ENCODE measurements at places on chromosomes 1 and 21.

DNA sequence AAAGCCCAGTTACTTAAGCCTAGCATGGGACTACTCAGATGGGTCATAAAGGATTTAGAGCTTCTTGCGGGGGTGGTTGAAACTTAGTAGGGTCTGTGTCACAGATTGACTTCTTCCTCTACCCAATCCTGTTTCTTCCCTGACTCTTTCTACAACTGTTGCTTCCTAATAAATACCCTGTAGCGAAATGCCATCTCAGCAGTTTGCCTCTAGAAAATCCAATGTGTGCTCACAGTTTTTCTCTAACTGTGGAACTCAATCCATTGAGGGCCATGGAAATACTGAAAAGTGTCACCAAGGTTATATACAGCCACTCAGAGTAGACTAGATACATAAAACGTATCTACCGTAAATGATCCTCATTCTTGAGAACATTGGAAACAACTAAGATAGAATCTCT is 217.7 kb downstream of the COL24A1 start:
- DNase-seq = no peak

DNA sequence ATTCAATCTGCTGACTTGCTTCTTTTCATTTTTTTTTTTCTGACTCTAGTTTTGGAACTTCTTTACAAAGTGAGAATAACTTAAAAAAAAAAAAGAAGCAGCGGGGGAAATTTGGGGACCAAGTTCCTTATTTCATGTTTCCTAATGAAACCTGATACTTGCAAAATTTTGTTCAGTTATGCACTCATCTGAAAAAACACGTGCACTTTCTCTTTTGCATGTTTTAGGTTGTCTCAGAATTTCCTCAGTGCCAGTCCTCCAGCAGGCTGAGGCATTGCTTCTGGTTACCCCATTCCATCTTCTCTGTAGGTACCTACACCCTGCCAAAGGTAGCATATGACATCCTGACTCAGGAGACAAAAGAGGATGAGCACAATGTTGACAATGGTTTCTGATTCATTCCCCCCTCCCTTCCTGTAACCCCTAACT is 299.7 kb downstream of the GRIK1 start:
- DNase-seq = no peak

DNA sequence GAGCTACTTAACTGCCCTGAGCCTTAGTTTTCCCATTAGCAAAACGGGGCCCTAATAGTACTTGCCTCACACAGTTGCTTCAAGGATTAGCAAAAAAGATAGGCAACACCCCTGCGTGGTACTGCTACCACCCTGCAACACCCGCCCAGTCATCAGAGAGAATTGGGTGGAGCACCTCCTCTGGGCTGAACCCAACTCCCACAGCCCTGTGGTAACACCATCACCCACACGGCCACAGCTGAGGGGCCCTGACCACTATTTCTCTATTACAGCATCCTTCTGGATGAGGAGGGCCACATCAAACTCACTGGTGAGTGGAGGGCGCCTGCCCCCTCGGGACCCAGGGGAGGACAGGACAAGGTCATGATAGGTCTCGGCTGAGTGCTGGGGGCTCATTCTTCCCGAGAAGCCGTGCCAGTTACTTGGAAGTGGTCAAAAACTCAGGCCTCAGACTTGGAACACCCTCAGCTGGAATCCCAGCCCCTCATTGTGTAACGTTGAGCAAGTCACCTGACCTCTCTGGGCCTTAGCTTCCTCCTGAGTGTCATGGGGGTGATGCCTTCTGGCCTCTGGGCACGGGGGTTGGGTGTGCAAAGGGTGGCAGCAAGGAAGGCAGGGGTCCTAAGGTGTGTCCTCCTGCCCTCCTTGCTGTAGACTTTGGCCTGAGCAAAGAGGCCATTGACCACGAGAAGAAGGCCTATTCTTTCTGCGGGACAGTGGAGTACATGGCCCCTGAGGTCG is 24.6 kb downstream of the RPS6KA1 start:
- no peak for DNase-seq

DNA sequence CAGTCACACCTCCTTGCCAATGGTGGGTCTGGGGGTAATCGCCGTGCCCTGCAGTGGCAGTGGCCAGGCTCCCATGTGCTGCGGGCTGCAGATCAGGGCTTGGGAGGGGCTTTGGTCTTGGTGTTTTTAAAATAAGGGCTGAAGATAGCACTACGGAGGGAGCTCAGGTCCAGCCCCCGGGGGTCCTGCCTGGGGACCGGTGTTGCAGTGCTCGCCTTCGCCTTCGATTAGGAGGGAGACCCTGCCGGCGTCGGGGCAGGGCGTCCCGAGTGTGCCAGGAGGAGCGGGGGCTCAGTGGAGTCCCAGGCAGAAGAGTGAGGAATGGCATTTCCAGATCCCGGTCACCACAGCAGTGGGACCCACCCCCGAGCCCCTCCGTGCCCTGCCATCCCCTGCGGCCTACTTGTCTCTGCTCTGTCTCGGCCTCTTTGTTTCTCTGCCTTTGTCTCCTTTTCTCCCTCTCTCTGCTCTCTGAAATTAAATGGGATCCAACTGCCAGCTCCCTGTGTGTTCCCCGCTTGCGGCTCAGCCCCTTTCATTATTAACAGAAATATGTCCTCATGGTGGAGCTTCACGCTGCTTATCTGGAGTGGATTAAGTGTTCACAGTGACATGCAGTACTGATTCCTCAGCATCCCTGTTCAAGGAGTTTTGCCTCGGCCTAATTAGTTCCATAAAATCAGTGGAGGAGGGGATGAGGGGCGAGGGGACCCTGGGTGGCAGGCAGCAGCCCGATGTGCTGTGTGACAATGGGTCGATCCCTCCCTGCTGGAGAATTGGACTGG is 44.4 kb downstream of the DMRTB1 start:
- no peak for DNase-seq

DNA sequence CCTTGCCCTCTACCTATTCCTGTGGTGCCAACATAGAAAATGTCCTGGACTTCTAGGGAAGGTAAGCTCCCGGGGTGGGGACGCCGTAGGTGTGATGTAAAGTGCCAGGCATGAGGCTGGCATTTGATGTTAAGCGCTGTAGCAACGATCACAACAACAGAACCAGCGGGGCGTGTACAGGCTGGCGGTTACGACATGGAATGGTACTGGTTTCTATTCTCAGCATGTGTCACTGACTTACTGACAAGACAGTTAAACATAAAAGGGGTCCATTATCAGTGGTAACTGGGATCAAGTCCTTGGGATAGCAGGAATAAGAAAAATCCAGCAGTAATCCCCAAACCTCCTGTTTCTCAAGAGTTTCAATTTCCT is 58.9 kb downstream of the TGFBR3 start:
- no peak for DNase-seq

DNA sequence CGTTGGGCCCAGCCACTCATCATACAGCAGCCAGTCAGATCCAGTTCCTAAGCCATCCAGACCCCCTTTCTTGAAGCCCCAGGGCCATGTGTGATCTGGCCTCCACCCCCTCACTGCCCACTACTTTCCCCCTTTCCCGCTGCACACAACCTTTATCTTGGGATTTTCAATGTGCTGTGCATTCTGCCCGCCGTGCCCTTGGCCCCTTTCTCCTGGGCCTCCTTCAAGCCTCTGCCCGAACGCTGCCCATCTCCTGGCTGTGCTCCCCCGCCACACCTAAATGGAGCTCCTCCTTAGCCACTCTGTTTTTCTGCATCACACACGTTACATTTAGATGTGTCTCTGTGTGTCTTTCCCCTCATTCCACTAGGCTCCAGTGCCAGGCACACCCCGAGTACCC is 66.7 kb upstream of the SELENON start:
- DNase-seq = no peak

DNA sequence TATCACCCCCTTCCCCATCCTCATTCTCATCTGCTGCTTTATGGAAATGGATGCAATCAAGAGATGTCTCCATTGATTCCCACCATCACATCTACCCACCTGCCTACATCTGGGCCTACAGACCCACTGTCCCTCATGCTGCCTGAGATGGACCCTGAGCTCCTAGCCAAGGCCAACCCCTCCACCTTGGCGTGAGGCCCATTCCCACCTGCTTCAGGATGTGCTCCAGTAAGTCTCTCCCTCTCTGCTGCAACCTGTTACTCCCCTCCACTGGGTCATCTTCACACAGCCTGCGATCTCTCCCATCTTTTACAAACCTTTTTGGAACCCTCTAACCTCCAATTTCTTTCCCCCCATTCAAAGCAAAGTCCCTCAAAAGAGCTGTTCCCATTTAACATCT is 4.5 kb upstream of the GALE start:
- DNase-seq = no peak

DNA sequence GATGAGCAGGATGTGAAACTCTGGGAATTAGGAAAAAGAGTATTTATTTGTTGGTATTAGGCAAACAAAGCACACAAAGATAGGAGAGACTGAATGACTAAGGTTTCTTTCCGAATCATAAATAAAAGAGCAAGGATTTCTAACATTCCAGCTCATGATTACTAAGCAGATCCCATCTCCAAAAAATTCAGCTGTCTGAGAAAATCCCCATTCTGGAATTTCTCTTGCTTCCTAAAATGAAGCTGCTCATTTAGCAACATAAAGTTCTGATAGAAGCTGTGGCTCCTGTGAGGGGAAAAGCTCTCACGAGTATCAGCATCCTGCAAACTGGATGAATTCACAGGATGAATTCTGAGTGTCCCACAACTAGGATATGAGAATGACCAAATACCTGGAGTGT is 6.7 kb upstream of the SH2D5 start:
- no peak for DNase-seq

GRCh38 chr1:173149887-173150286 is 57.2 kb downstream of the TNFSF4 start:
- DNase-seq = no peak

DNA sequence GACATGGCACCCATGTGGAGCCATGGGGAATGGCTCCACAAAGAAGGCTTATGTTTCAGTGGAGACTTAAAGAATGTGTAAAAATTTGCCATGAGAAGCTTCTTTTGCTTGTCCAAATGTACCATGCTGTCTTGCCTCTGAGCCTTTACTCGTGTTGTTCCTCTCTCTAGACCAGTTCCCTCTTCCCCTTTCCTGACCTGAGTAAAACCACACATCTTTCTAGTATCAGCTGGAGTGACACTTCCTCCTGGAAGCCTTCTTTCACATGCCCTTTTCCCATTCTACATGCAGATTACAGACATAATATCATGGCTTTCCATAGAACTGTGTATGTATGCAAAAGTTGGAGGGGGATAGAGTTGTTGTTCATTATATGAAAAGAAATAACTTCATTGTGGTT is 13.6 kb upstream of the GPX7 start:
- no peak for DNase-seq

DNA sequence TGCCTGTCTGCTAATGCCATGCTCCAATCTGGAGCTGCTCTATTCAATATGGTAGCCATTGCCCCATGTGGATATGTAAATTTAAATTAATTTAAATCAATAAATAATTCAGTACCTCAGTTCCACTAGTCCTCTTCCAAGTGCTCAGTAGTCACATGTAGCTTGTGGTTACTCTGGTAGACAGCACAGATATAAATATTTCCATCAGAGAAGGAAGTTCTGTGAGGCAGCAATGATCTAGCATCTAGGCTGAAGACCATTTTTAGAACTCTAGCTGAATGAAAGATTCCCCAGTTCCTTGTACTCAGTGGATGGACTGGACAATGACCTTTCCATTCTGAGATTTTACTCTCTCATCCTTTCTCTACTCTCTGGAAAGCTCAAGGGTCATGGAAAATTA is 25.8 kb upstream of the CAPZB start:
- no peak for DNase-seq

GRCh38 chr1:74755475-74755874 is 22.5 kb downstream of the TYW3 start:
- no peak for DNase-seq

DNA sequence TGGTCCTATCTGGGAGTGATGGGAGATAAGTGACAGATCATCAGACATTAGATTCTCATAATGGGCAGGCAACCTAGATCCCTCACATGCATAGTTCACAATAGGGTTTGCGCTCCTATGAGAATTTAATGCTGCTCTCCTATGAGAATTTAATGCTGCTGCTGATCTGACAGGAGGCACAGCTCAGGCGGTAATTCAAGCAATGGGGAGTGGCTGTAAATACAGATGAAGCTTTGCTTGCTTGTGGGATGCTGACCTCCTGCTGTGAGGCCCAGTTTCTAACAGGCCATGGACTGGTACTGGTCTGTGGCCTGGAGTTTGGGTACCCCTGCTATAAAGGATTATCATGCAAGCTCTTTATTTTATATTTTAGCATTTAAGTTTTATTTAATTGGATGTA is 72.0 kb downstream of the ZMYM4 start:
- no peak for DNase-seq

DNA sequence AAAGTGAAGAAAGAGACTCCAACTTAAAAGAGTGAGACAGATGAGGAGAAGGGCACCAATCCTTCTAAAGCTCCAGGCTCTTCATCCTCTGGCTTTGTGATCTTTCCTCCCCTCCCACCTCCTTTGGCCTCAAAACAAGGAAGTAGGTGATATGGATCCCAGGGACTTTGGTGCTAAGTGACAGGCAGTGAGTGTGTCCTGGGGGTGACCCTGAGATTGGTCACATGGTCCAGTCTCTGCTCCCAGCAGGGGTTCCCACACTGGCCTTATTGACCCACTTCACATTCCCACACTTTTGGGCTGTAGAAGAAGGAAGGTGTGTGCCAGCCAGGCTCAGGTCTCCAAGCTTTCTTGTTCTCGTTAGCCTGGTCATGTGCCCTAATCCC is 401.2 kb upstream of the PROX1 start:
- no peak for DNase-seq

GRCh38 chr1:6800745-6801144 is 15.5 kb downstream of the CAMTA1 start:
- no peak for DNase-seq
